ENCODE measurements at places on chromosomes 3 and 15.

DNA sequence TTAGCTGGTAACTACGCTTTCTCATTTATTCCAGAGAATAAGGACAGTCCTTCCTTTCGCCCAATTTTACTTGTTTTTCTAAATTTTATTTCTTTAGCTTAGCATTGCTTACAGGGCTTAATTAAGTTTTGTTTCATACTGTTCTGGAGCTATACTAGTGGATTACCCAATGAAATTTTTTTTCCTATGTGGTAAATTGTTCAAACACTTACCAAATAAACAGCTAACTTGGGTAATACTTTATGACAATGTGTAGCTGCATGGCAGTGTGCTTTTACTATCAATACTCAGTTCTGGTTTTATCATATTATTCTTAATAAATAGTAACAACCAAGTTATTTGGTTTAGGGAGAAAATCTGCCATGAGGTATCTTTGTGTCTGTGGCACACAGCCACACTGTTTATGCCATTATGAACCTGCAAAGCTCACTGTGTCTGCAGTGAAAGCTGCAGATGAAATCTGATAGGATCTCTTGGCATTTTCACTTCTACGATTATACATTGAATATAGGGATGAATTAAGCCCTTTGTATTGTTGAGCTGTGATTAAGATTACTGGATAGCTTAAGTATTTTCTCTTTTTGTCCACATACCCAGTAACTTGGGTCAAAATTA is 37.2 kb downstream of the UBE2E2 start:
- DNase-seq = no peak

DNA sequence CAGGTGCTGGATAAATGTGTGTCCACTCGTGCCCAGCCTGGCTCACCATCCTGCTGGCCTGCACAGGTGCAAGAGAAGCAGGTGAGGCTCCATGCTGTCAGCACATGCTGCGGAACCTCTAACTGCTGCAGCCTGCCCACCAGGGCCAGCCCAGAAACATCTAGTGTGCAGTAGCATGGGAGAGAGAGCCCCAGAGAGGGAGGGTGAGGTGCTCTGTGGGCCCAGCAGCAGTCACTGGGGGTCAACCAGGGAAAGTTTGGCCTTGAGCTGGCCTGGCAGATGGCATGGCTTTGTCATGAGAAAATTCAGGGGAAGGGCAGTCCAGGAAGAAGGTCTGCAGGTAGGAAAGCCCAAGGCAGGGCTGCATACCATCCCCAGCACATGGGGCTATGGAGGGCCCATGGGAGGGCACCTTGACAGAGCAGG is 18.2 kb upstream of the PRR23E start:
- no peak for DNase-seq

- DNase-seq = no peak
These were observed 262.9 kb downstream of the EPHB1 start for GRCh38 chr3:135057996-135058395.

DNA sequence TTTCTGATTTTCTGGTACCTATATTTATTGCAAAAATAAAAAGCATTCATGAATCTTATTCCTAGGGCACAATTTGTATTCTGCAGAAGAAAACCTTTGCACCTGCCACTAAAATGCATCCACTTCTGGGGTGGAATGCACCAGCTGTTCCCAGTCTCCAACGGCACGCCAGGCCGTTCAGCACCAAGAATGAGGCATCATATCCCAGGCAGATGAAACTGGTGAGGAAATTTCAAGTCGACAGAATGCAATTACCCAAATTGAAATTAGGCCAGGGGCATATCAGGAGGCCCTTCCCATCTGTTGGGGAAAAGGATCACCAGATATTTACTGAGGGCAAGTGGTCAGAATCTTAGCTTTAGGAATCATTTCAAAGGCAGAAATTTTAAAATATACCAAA is 13.6 kb upstream of the RBMS3 start:
- DNase-seq = no peak
